ENCODE measurements at places on chromosomes 11 and 22.
A peak's percentile ranks its signal among the peaks of the same experiment; 100 is the strongest.

DNA sequence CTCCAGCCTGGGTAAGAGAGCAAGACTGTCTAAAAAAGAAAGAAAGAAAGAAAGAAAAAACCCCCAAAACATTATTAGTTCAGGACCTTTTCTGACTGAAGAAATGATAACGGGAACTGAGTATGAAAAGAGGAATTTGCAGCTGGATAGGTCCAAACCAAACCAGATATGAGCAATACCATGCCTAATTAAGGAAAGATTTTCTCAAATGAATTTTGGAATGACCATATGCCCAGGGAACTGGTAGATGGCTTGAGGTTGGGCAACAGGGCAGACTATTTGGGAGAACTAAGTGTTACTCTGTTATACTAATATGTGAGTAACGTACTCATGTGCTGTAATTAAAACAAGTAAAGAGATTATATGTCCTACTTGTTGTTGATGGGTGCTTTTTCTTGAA is 186.1 kb downstream of the TMEM135 start:
- no peak for DNase-seq

DNA sequence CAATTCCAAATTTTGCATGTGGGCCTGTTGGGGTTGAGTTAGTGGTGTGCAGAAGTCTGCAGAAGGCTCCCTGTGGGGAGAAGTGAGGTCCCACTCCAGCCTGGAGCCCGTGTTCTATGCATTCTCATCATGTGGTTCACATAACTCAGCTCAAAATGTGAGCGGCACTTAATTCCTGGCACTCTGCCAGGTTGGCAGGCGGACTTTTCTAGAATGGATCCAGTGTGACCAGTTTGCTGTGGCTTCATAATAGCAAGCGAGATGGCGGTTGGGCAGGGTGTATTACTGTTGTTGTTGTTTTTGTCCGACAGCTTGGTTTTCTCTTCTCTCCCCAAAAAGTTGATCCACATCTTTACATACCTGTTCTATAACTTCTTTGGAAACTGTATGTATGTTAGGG is 146.8 kb upstream of the TTC12 start:
- DNase-seq = no peak

DNA sequence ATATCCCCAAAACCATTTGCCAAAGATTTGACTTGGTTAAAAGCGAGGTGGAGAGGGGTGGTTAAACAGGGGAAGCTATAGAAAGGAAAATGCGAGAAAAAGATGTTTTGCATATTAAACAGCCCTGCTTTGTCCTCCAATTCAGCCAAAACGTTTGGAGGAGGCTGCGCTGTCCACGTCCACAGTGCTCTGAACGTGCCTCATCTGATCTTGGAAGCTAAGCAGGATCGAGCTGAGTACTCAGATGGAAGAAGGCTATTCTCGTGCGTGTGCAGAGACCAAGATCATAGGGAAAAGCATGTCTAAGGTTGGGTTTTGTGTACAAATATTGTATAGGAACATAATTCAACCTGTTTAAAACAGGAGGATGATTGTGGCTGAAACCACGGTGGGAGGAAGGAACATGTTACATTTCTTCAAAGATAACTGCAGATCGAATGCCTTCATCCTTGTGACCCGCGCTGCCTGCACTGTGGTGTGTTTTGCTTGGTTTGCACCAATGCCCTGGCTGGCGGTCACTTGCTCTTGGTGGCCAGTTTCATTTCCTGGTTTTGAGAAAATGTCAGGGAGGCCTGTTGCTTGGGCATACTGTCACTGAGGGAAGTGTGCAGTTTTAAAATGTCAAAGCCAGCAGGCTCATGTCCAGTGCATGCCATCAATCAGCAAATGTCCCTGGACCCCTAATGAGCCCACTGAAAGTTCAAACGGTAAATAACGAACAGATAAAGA is 40.4 kb downstream of the FLI1 start:
- DNase-seq = no peak

DNA sequence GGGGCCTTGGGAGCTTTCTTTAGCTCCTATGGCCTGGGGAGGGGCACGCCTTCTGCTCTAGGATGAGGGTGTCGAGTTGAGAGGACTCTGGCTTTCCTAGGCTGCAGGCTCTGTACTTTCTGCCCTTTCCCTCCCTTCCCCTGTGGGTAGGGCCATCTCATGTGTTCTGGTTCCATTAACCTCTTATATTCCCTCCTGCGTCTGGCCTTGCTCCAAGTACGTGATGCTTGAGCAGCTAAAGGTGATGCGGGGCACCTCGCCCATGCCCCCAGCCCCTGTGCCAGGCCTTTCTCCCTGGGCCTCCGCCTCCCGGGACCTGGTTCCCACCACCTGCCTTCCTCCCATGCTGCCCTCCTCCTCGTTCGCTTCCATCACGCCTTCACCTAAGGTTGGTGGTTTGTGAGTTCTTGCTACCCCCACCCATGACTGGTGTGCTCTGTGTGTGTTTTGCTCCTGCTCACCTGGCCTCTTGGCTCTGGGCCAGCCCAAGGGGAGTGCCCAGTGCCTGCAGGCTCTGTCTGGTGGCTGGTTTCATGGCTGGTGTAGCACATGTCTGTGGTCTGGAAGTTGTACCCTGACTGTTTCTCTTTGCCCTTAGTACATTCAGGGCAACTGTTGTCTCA is 34.1 kb downstream of the PHLDB1 start:
- DNase-seq = no peak

GRCh38 chr22:21896951-21897513 is 29.6 kb upstream of the MAPK1 start:
- DNase-seq = no peak

- DNase-seq = no peak
These were observed 725.2 kb downstream of the DLG2 start for GRCh38 chr11:84901991-84902390.

- peak; percentile 56 for DNase-seq
These were observed at the start of gene APOL3 for GRCh38 chr22:36160499-36160942. Gene APOL3 (minus strand): TSS chr22:36160755. CDS start chr22:36149055, 11,700 bp downstream.

DNA sequence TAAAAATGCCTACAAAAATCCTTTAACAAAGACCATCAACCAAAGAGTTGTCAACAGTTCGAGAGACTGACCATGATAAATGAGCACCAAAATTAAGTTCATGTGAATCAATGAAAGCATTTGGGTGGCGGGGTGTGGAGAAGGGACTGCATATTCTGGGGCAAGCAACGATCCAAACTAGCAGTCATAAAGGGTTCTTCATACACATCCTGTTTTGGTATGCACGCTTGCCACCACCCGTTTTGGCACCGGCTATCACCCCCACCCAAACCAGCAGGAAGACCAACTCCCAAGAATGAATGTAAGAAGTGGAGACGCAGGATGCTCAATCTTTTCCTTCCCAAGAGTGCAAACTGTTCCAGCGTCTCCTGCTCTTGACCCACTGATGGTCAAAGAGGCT is 80.8 kb downstream of the SGSM3 start:
- DNase-seq = peak; percentile 42

DNA sequence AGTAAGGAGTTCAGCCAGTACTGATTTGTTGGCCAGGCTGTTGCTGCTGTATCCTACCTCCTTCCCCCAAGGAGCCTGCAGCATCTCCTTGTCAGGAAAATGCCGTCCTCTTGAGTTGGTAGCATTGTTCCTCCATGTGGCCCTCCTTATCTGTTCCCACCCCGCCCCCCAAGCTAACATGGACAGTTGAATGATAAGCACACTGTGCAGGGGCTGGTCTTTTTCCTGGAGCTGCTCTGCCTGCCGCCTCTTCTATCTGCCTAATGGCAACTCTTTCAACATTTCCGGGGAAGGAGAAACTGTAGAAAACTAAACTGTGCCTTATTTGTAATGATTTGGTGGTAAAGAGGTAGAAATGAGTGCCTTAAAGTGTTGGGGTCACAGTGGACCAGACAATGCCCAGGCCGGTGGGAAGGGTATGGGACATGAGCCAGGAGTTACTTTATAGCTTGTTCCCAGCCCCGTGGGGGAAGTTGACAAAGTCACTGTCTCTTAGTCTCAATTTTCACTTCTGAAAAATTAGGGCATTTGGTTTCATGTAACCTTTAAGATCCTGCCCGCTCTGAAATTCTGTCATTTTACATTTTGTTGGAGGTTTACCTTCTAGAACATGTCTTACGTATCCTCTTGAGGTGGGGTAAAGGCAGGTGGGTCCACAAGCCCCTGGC is 4.5 kb downstream of the FAM118A start:
- DNase-seq = no peak

- no peak for DNase-seq
These were observed 62.4 kb upstream of the CD5 start for GRCh38 chr11:61039916-61040315.

- no peak for DNase-seq
These were observed 12.8 kb downstream of the TBC1D22A start for GRCh38 chr22:46774980-46775849.

GRCh38 chr11:7575841-7576725 is 62.3 kb downstream of the PPFIBP2 start:
- DNase-seq = peak; percentile 21

GRCh38 chr11:72617080-72617762 is 57.0 kb downstream of the PDE2A start:
- no peak for DNase-seq

GRCh38 chr22:43257549-43257948 is 70.6 kb upstream of the TTLL12 start:
- DNase-seq = no peak

DNA sequence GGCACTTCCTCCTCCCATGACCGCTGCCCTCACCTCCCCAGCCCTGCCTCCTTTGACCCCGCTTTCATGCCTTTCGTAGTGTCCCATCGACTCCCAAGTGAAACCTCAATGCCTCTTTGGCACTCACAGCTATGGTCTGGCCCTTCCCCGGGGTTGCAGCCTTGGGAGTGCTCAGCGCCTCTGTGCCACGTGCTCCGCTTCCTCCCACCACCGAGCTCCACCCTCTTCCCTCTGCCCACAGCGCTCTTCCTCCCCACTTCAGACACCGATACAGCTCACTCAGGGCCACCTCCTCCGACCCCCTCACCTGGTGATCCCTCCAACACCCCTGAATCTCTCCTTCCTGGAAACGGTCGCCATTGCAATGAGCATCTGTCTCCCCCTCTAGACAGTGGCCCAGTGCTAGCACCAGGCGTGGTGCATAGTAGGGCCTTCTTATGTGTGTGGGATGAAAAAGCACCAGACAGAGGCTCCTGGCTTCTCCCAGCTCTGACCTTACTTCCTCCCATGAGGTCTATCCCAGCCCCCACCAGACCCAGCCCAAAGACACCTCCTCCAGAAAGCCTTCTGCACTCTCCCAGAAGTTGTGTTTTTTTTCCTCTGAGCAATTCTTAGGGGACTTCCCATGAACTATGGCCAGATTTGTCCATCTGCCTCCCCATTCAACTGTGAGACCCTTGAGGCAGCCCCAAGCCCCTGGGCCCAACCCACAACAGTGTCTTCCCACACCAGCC is 16.4 kb upstream of the SCGB1A1 start:
- peak; percentile 66 for DNase-seq

DNA sequence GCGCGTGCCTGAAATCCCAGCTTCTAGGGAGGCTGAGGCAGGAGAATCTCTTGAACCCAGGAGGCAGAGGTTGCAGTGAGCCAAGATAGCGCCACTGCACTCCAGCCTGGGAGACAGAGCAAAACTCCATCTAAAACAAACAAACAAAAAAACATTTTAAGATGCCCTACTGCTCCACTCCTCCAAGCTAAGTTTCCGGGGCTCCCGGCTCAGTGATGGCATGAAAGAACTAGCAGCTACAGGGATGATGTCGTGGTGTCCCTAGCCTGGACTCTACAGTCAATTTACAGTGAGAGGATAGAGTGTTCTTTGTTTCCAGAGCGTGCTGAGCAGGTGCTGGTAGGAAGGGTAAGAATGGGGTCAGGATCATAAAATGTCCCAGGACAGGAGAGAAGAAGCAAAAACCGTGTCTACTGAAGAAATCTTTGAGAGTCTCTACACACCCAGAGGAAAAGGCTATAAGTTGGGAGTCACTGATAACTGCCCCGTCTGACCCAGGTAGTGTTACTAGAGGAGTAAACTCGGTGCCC is 1.2 kb upstream of the ZBTB3 start:
- DNase-seq = no peak

DNA sequence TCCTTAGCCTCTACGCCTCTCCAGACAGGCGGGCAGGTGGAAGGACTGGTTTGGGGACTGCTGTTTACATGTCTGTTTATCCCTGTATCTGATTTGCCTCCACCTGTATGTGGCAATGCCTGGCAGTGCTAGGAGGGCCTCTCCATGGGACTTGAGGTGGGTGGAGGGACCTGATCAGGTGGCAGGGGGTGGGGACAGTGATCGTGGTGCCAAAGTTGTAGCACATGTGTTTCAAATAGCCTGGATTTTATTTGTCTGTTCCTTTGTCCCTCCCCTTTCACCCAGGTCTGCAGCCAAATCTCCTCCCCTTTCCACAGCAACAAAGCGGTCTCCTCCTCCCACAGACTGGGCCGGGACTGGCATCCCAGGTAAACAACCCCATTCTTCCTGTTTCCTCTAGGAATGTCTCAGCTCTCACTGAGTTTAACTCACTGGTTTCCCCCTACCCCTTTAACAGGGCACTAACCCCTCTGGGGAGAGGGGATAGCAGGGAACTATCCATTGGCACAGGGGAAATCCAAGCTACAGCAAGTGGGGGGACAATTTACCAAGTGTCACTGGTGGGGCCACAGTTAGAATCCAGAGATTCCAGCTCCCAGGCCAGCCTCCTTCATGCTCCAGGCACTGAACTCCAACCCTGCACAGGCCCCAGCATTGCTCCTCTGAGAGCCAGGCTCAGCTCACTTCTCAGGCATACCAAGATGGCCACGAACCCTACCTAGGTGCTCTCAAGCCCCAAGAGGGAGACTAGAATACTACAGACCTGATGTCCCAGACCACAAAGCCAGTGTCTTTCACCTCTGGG is 22.9 kb upstream of the TLCD5 start:
- no peak for DNase-seq

- DNase-seq = peak; percentile 14
These were observed 22.2 kb upstream of the UBASH3B start for GRCh38 chr11:122633219-122633829.

- no peak for DNase-seq
These were observed 51.6 kb downstream of the DHCR7 start for GRCh38 chr11:71396548-71397123.

GRCh38 chr11:33936725-33937604 is 45.1 kb upstream of the LMO2 start:
- no peak for DNase-seq

- DNase-seq = no peak
These were observed 45.4 kb upstream of the CFAP300 start for GRCh38 chr11:102001657-102002338.

- DNase-seq = no peak
These were observed 600.6 kb downstream of the BUD13 start for GRCh38 chr11:116172156-116172555.

DNA sequence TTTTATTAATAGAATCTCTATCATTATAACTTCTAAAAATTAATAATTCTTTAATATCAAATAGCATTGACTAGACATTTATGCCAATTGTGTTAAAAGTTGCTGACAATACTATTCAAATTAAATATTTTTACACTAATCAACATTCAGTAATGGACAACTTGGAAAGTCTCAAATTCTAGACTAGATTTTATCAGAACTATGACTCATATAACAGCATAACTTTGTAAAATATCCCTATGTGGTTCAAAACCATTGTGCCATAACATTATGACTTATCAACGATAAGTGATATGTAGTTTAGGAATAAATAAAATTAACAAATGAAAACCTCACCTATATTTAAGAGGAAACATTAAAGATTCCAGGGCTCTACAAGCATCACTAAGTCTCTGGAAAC is 291.8 kb downstream of the SBF2 start:
- DNase-seq = no peak

GRCh38 chr11:39745401-39745800 is 1714.1 kb downstream of the LRRC4C start:
- DNase-seq = no peak

GRCh38 chr22:50035976-50036724 is 21.9 kb downstream of the TTLL8 start:
- no peak for DNase-seq
